ENCODE measurements at places on chromosomes 13 and 19.

GRCh38 chr19:54551293-54551692 is 22.3 kb upstream of the LILRA2 start:
- no peak for DNase-seq

DNA sequence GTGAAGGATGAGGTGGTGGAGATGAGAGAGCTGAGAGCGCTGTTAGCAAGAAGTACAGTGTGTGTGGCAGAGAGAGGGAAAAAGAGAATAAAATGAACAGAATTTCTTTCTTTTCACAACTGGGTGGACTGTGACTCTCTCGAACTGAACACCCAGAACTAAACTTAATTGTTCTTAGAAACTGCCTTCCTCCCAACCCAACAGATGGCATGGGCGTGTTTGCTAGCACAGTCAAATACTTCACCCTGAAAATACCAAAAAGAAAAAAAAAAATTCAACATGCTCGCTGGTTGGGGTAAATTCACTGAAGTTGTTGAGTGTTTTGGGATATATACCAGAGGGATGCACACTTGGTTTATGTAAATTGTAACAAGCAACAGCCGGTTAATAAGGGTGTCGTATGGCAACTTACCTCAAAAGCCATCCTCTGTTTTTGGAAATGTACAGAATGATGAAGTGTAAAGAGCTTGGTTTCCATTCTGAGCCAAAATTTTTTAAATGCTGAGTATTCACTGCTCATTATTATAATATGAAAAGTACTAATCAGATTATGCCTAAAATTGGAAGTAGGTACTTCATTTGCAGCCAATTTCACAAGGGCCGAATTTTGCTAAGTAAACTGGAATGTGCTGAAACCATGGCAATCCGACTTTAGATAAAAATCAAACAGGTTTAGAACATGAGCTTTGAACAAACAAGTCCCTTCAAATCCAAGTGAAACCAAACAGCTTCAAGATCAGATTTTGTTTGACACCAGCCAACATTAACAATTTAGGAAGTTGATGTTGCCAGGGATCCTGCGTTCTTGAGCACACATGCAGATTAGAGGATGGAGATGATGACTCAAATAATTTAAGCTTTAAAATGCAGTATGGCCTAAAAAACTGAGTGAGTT is 115.8 kb downstream of the ZIC5 start:
- DNase-seq, result no peak

DNA sequence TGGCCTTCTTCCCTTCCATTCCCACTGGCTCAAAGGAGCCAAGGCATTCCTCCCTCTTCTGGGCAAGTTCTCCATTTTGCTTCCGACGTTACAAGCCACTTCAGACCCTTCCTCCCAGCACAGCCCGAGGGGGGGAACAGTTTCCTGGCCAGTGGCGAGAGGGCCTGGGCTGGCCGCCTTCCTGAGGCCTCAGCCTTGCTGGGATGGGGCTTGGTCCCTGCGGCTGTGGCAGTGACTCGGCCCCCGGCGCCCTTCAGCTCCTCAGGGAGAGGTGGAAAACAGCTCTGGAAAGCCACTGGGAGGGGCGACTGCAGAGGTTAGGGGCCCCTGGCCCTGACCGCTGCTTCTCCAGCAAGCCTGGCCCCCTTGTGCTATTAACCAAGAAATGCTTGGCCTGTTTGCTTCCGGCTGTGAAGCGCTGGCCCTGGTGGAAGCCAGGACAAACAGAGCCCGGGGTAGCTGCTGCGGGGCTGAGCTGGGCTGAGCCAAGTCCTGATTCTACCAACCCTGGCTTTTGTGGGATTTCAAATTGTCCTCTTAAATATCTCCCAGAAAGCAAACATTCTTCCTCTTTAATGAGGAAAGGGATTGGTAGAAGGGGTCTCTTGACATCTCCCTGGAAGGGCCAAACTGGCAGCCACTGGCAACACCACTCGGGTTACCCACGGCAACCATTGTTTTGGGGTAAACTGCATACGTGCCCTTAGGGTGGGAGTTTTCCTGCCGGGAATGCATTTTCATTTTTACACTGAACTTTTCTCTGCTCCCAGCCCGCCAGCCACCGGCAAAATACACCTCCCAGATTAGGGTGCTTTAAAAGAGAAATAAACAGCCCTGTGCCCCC is 38.7 kb downstream of the C13orf46 start:
- no peak for DNase-seq

- DNase-seq, result no peak
These were observed 48.6 kb upstream of the PCDH8 start for GRCh38 chr13:52896827-52897659.

DNA sequence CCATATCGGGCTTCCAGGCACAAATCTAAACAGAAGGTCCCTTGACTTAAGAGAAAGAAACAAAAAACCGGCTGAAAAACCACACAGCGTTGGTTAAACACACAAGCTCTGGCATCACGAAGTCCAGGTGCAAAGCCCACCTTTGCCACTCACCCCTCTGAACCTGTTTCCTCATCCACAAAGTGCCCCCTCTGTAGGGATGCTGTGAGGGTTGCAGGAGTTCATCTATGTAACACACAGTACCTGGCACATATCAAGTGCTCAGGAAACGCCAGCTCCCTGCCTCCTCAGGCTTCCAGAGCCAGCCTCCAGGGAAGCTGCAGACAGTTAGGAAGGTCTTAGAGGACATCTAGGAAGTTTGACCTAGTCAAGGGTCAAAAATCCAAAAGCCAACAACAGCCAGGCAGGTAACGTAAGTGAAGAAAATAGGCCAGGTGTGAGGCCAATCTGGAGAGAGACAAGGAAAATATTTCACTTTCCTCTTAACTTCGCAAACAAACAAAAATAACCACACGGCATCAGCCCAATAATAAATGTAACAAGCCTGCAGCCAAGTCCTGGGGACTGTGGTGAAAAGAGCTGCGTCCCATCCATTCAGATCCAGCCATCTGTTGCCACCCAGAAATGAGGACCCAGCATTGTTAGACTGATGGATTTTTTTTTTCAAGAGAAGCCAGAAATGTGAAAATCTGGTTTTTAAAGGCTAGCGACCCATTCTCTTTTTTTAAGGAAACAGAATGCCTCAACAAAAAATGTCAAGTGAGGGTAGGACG is 10.0 kb downstream of the KDELR1 start:
- DNase-seq, result no peak

DNA sequence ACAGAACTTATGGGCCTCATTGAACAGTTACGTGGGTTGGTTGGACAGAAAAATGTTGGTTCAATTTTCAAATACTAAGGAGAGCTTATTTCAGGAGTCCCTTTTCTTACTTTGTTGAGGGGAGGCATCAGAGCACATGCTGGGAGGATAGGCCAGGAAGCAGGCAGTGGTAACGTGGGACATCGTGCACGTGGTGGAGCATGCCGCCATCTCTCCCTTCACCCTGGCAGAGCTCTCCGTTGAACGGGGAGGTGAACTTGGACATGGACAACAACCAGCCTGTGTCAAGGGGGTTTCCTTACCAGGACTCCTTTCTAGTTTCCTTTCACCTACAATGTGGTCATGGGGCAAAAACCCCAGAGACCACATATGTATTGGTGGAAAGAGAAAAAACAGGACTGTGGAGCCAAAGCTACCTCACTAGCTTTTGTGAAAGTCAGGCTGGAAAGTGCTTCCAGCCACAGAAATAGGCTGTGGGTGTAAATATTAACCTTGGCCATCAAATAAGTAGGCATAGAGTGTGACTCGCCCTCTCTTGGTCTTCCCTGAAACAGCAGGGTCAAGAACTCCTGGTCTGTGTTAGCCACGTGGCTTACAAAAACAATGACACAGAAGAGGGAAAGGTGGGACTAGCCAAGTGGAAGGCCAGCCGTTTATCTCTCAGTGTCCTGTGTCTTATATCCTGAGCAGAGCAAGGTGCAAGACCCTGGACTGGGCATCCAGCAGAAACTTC is 14.4 kb downstream of the MICOS13 start:
- DNase-seq, result no peak

GRCh38 chr19:10285393-10285792 is 1.4 kb upstream of the ICAM4 start:
- no peak for DNase-seq

- no peak for DNase-seq
These were observed 453.7 kb downstream of the GPC6 start for GRCh38 chr13:93680329-93680728.

DNA sequence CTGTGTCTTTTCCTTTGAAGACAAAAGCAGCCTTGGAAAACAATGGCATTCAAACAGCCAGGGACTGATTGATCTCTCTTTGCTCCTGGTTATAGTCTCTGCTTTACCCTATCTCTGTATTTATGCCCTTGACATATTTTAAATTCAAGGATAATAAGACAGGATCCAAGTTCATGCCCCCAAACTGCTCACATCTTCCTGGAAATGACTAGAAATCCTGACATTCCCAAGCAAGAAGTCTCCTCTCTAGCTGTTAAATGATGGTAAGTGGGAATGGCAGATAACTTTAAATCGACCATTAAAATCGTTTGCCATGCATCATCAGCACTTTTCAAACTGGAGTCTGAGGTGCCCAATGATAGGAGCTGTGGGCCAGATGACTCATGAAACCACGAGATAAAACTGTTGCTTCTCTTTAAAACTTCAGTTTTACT is 435.6 kb downstream of the FOXO1 start:
- no peak for DNase-seq

- no peak for DNase-seq
These were observed 11.6 kb downstream of the MED25 start for GRCh38 chr19:49829721-49830120.

DNA sequence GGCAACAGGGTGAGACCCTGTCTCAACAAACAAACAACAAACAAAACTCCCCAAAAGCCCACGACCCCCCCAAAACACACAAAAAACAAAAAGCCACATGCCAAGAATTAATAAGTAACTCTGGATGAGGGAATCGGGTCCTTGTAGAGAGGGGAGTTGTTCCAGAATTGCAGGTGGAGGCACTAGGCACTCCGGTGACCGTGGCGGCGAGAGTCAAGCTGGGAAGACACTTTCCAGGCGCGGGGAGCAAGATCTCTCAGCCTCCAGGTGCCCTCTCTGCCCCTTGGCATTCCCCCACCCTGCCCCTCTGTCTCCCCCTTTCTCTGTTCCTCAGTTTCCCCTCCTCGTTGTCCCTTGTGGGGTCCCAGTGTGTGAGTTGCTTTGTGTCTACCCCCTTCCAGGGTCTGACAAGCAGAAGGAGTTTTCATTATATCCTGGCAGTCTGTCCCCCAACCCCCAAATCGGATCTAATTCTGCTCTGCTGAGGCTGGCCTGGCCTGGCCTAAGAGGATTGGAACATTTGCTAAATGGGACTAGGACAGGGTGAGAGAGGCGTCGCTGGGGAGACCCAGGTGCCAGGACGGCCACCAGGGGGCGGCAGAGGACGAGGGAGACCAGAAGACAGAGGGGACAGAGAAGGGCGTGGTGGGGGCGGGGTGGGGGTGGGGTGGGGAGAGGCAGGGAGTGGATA is 8.3 kb upstream of the CRX start:
- DNase-seq, result no peak

GRCh38 chr13:98324105-98324504 is 147.0 kb upstream of the RNF113B start:
- no peak for DNase-seq

DNA sequence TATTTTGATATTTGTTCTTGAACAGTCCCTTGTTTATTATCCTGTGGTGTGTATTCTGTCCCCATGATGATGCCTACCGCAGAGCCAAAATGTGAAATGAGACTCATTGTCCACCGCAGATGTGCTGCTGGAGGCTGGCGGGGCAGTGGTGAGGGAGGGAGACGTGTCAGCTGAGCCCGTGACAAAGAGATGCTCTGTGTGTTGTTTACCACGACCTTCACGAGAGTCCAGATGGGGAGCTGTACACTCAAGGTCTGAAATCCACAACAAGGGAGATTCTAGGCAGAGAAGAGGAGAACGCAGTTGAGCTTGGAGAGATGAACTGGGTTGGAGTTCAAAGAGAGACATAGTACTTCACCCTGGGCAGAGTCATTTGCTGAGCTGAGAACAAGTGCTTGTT is 20.8 kb upstream of the AMER2 start:
- DNase-seq, result no peak

DNA sequence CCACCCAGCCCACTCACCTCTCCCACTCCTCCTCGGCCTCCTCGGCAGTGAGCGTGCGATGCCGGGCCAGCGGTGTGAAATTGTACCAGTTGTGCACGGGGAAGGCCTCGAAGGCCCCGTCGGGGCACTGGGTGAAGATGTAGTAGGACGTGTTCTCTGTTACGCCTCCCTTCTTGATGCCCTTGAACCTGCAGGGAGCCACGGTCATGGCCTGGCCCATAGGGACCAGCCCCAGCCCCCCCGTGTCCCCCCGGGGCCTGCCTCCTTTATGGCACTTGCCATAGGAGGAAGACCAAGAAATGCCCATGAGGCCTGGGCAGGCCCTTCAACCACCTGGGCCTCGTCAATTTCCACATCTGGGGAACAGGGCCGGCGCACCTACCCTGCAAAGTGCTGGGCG is 5.6 kb downstream of the GTF2F1 start:
- DNase-seq, result no peak

GRCh38 chr19:35168196-35168595 is 13.7 kb downstream of the FXYD5 start:
- DNase-seq, result no peak

GRCh38 chr13:57739089-57739488 is 107.5 kb downstream of the PCDH17 start:
- DNase-seq, result no peak

- no peak for DNase-seq
These were observed 6.6 kb upstream of the LMTK3 start for GRCh38 chr19:48518207-48518606.

DNA sequence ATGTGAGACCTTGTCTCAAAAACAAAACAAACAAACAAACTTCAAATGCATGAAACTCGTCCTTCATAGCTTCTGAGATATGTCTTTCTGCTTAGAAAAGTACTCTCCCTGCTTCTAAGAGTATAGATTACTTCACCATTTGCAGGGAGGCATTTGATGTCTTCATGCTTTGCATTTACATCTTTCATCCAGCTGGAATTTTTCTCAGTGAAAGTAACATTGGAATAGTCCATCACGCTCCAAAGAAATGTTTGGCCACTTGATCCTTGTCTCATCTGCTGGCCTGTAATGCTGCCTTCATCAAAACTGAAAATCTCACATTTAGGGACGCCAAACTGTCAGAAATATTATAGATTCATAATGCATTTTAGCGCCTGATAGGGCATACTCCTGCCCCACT is 19.2 kb downstream of the PNMA8A start:
- DNase-seq, result no peak

DNA sequence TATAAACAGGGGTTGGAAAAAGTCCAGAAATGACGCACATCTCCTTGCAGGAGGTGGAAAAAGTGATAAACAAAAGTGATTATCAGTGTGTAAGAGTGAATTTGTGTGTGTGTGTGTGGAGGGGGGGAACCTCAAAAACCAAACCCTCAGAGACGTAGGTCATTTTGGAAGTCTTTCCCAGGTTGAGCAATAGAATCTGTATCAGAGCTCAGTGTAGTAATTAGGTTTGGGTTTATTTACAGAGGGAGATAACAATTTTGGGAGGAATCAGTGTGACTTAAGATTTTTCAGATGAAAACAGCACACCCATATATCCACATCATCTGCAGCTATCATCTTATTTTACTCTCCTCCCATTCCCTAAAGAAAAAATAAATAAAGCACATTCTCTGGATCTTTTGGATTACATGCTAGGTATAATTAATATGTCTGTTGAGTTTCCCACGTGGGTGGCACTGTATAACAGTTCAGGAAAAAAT is 406.4 kb downstream of the FGF9 start:
- DNase-seq, result no peak
